T-helper 1 cell (primary cell): ENCODE measurements at places on chromosomes 3 and 15.

- no peak for DNase-seq
Observed at GRCh38 chr3:58459160-58459559, 25.5 kb upstream of the PDHB start.

GRCh38 chr3:69420781-69421520 is 35.1 kb upstream of the FRMD4B start:
- DNase-seq, result no peak

GRCh38 chr15:38041576-38041975 is 107.1 kb downstream of the TMCO5A start:
- no peak for DNase-seq

DNA sequence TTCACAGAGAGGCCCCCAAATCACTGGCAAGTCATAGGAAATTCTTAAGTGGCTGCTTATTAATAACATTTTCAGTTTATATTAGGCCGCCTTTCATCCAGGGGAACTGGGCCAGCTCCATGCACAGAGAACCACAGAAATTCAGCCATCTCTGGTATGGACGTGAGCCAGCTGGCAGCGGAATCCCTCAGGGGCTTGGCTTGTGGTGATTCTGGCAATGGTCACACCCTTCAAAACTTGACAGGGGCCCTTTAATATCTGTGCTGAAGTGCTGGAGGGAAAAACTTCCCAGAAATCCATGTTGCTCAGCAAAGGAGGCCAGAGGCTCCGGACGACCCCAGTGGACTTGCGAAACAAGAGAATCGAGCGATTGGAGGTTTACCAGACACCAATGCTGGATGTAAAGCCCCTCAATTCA is 11.3 kb downstream of the PRICKLE2 start:
- DNase-seq, result no peak

GRCh38 chr3:17431004-17431403 is 311.4 kb downstream of the TBC1D5 start:
- no peak for DNase-seq

DNA sequence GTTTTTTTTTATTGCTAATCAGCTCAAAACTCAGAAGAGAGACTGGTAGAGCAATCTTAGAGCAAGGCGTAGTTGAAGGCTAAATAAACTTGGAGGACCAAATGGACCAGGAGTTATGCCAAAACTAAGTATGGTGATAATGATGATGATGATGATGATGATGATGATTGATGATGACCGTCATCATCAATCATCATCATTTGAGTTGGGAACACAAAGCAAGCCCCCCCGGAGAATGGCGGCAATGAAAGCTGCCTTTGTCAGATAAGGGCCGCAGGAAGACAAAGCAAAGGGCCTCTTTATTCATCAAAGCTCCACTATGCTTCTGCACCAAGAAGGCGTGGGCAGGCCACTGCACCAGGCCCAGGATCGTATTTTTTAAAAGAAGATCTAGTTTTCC is 82.1 kb upstream of the RAD18 start:
- DNase-seq, result no peak

GRCh38 chr15:95215017-95215416 is 983.7 kb downstream of the MCTP2 start:
- no peak for DNase-seq

DNA sequence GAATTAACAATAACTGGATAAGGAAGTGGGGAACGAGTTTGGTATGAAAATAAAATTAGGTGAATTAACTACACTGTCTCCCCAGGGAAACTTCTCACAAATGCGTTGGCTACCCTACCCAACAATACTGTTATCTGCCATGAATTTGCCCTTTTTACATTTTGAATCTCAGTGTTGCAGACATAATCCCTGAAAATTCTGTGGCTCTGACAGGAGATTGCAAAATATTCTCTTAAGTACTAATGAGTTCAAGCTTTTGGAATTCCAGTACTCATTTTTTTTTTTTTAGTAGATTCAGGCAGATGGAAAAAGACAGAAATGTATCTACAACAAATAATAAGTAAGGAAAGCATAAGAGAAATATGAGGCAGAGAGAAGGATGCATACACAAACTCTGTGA is 332.6 kb downstream of the LSAMP start:
- DNase-seq, result no peak

DNA sequence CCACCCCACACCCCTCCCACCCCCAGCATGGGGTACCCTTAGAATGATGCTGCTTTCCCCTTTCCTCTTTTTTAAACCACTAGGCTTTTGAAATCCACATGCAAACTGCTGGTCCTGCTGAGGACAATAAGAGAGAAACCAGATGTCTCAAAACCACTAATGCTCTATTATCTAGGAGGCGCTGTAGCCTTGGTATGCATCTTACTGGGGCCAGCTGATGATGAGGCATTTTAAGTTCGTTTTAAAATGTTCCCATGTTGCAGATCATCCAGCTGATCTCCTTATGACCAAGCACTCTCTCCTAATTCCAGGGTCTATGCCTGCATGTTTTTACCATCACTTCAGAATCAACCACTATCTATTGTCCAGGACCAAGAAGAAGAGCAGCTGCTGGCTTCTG is 1.3 kb downstream of the NME9 start:
- DNase-seq, result no peak

GRCh38 chr15:80507638-80508316 is 103.6 kb downstream of the ARNT2 start:
- DNase-seq, result no peak

- DNase-seq, result no peak
Observed at GRCh38 chr15:40281057-40281800, 1.6 kb downstream of the ANKRD63 start.

- DNase-seq, result no peak
Observed at GRCh38 chr3:152474585-152474984, 205.9 kb downstream of the MBNL1 start.

DNA sequence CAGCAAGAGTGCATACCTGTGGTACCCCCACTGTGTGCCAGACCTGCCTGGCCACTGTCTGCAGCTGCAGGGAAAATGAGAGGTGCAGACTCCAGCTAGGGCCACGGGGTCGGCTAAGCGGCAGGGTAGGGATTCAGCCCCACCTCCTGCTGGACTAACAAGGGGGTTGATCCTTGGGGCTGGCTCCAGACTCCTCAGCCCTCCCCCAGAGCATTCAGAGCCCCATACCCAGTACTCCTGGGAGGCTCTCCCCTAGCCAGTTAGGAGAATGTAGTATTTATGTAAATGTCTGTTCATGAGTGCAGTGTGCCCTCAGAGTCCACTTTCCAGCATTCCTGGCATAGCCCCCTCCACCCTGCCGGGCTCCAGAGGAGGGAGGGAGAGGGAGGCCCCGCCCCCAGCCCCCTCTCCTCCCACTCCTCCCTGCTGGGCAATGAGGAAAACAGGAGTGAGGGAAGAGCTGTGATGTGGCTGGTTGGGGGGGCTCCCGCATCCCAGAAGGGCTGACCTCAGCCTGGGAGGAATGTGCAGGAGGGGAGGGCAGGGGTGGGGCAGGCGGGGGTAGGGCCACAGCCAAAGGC is 4.5 kb upstream of the SEMA3B start:
- DNase-seq, result no peak

DNA sequence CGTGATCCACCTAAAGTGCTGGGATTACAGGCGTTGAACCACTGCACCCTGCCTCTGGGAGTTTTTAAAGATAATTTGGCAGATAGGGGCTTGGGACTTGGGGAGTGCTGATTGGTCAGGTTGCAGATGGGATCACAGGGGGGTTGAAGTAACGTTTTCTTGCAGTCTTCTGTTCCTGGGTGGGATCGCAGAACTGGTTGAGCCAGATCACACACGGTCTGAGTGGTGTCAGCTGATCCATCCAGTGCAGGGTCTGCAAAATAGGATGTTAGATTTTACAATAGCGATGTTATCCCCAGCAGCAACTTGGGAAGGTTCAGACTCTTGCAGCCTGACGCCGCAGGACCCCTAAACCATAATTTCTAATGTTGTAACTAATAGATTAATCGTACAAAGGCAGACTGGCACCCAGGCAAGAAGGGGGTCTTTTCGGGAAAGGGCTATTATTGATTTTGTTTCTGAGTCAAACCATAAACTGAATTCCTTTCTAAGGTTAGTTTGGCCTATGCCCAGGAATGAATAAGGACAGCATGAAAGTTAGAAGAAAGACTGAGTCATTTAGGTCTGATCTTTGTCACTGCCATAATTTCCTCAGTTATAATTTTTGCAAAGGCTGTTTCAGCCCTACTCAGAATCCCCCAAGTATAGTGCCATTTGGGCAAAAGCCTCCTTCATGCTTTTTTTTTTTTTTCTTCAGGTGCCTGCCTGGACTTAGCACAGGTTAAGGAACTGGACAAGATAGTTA is 1.5 kb upstream of the CA12 start:
- no peak for DNase-seq

GRCh38 chr15:43880406-43881194 is 53.8 kb downstream of the WDR76 start:
- DNase-seq, result no peak

- no peak for DNase-seq
Observed at GRCh38 chr3:194711913-194712312, 26.2 kb downstream of the FAM43A start.

- no peak for DNase-seq
Observed at GRCh38 chr3:190825386-190826016, 37.0 kb downstream of the GMNC start.

GRCh38 chr3:182118066-182118465 is 406.3 kb downstream of the SOX2 start:
- no peak for DNase-seq

- no peak for DNase-seq
Observed at GRCh38 chr3:47896736-47897135, 93.8 kb downstream of the DHX30 start.

- DNase-seq, result no peak
Observed at GRCh38 chr3:142808103-142808917, 80.6 kb downstream of the PCOLCE2 start.

DNA sequence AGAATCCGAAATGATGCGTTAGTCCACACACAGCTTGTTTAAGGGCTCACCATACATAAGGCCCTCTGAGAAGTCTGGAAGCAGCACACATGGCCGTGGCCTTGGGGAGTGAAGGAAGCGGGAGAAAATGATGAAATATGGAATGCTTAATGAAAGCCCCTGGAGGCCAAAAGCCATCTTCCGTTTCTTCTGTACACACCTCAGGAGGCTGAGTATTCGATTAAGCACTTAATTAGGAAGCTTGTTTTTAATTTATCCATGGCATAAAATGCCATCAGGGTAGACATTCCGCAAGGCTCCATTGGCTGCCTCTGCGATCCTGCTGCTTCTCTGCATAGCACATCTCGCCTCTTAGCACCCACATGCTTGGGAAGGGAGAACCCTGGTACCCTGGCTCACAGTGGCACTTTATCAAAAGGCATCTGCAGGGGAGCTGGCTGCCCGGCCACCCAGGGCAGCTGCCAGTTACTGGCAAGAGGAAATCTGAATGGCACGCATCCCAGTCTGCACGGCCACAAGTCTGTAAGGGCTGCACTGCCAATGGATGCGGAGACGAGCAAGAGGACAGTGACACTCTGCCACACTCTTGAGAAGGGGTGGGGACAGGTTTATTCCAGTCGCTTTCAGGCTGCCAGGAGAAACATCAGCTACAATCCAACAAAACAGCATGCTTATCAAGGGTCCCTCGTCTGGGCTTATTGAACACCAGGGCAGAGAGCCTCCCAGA is 356.2 kb downstream of the OCA2 start:
- DNase-seq, result no peak

DNA sequence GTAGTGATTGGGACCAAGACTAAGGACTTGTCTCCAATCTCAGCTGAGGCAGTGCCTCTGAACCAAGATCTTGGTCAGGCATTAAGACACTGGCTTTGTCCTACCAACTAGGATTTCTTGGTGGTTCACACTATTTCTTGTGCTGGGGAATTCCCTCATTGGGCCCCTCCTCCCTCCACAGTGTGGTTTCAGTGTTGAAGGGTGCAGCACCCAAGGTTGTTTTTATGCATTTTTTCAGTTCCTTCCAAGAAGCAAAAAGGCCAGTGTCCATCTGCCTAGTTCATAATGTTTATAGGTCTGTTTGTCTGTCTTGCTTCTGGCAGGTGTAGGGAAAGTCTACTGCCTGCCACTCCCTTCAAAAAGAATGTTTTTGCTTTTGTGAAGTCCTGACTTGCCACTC is 10.6 kb upstream of the ITPKA start:
- DNase-seq, result no peak

GRCh38 chr3:97230486-97230885 is 416.1 kb downstream of the EPHA6 start:
- DNase-seq, result no peak

GRCh38 chr3:131009698-131010097 is 16.9 kb downstream of the ASTE1 start:
- DNase-seq, result no peak

DNA sequence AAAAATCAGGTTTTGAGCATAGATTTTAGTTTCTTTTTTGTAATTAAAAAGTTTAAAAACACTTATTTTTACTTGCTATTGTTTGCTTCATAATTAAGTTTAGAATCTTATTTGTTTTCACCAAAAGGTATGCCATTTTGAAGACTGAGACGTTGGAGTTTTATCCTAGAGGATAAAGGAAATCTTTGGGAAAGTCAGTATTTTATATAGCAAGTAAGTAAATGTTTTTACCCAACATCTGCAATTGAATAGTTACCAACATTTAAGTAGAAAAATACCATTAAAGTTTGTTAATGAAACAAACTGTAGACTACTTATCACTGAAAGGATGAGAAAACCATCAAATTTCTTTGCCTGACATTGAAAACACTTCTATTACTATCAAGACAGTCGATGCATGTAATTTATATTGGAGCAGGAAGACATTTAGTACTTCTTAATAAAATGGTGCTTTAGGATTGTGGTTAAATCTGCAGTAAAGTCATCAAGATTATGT is 14.0 kb upstream of the CHD2 start:
- no peak for DNase-seq

GRCh38 chr15:93997071-93997658 is 234.2 kb upstream of the MCTP2 start:
- DNase-seq, result no peak

GRCh38 chr3:141853081-141853601 is 23.3 kb upstream of the ATP1B3 start:
- DNase-seq, result no peak

DNA sequence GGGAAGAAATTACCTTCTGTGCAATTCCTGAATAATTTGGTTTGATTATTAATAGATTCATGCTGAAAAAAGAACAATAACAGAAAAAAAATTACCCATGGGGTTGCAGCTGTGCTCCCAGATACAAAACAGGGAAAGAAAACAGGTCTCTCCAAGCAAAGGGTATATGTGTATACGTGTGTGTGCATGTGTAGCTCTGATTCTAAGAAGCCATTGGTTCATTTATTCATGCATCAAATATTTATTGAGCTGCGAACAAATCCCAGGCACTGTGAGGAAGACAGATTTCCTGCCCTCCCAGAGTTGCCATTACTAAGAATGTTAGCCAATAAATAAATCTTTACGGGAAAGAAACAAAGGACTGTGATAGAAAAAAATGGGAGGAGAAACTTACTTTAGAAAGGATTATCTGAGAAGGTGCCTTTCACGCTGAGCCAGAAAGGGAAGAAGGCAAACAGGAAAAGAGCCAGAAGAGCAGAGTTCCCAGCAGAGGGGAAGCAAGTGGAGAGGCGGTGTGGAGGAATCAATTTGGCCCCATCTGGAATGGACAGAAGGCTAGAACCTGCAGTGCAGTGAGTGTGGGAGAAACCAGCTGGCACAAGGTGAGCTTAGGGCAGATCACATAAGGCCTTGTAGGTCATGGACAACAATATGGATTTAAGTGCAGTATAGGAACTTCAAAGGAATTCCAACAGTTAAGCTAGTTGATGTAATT is 20.7 kb downstream of the CHL1 start:
- DNase-seq, result no peak
